NCI-H345 (cell line): ENCODE measurements at places on chromosomes 16 and 17.
A peak's percentile ranks its signal among the peaks of the same experiment; 100 is the strongest.

DNA sequence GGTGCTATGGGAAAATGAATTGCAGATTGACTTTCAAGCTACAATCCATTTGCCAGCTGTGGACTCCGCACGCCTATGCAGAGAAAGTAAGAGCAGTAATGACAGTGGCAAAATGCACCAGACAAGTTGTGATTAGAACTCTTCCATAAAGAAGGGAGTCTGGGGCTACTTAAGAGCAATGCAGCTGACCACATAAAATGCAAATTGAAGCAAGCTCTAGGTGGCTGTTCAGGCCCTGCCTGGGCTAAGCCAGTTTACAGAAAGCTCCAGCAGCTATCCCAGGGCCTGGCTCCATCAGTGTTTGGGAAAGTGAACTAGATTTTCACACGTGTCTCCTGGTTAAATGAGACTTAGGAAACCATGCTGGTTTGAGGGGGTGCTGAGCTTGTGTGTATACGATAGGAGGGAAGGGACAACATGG lies 2.2 kb upstream of the MAP2K6 start:
- DNase-seq, result no peak

DNA sequence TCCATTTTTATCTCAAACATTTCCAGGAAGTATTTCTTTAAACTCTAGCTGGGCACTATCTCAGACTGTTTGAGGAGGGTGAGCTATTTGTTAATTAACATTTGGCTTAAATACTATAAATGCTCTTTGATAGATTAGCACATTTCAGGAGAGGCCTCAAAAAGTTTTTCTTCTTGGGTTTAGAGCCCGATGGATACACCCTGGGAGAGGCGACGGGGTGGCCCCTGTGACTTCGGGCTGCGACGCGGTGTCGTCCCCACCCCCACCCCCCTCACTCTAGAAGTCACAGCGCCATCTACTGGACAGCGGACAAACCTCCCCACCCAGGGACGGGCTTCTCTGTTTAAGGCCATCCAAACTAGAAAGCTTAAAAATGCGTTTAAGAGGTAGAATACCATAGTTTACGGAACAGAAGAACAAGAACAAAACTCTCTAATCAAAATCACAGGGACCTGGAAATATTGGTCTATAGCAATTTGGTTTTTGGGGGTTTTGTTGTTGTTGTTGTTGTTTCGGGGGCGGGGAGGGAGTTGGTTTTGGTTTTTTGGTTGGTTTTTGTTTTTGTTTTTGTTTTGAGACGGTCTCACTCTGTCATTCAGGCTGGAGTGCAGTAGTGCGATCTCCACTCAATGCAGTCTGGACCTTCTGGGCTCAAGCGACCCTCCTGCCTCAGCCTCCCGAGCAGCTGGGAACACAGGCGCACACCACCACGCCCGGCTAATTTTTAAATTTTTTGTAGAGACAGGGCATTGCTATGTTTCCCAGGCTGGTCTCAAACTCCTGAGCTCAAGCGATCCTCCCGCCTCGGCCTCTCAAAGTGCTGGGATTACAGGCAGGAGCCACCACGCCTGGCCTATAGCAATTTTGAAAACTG lies 254.4 kb downstream of the C16orf95 start:
- peak; percentile 61 for DNase-seq

- DNase-seq, result no peak
Observed at GRCh38 chr17:2965621-2966595, 97.5 kb downstream of the OR1D5 start.

DNA sequence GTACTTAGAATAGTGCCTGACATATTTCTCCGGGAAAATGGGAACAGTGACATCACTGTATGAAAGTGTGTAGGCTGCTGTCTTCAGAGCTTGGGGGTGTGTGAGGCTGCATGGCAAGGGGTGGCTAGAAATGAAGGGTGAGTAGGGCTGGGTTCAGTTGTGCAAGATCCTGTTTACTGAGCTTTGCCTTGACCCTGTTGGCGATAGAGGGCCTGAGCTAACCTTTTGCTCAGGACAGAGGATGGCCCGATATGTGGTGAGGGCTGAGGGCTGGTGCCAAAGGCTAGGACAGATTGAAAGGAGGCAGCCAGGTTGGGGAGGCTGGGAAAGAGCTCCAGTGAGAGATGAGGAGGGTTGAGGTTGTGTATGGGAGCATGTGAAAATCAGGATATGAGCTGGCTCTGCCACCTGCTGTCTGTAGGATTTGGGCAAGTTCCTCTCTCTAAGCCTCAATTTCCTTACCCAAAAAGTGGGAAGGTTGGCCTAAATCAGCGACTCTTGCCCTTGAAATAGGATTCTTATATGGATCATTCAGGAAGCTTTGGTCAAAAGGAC lies 6.0 kb upstream of the CCL1 start:
- DNase-seq, result no peak

DNA sequence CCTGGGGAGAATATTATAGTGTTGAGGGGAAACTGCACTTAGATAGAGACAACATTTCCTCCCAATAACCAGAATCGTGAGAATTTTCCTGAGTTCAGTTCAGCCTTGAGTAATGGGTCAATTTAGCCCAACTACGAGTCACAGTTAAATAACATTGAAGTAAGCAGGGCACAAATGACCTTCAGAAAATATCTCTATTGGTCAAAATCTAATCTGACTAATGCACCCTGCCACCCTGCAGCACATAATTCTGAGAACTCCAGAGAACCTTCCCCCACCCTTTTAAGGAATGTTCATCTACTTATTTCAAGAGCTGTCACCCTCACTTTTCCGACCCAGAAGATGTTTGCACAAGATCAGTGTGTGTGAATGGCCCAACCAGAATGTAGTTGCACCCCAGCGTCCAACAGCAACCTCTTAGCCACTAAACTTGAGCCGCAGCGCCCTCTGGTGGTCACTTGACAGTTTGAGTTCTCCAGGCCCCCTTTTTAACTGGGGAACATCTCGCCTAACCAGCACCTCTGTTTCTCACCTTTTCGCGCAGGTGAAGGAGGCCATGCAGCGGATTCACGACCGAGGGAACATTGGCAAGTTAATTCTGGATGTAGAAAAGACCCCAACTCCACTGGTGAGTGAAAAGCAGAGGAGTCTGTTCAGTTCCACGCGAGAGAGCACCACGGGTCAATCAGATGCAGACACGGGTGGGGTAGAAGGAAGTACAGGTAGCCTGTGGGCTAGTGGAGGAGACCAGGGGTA lies 50.9 kb upstream of the CLEC3A start:
- peak; percentile 70 for DNase-seq

DNA sequence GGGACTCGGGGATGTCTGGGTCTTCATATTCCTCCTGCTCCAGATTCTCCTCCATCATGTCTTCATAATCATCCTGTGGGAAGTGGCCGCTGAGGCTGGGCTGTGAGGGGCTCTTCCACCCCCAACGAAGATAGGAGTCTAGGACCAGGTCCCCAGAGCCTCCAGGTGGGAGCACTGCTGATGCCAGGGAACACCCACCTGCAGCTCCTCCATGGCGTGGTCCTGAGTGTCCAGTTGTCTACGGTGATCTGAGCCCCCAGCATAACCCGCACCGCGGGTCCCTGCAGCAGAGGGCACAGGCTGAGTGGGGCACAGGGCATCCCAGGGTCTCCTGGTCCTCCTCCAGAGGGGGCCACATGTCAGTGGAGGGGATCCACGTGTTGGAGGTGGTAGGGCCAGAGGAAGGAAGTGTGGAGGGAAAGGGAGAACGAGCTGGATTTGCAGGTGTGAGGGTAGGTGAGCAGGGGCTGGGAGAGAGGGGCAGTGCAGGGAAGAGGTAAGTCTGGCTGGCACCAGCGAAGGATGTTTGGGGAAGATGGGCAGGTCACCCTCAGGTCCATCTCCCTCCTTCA lies 5.2 kb downstream of the SLC4A1 start:
- DNase-seq, result no peak

DNA sequence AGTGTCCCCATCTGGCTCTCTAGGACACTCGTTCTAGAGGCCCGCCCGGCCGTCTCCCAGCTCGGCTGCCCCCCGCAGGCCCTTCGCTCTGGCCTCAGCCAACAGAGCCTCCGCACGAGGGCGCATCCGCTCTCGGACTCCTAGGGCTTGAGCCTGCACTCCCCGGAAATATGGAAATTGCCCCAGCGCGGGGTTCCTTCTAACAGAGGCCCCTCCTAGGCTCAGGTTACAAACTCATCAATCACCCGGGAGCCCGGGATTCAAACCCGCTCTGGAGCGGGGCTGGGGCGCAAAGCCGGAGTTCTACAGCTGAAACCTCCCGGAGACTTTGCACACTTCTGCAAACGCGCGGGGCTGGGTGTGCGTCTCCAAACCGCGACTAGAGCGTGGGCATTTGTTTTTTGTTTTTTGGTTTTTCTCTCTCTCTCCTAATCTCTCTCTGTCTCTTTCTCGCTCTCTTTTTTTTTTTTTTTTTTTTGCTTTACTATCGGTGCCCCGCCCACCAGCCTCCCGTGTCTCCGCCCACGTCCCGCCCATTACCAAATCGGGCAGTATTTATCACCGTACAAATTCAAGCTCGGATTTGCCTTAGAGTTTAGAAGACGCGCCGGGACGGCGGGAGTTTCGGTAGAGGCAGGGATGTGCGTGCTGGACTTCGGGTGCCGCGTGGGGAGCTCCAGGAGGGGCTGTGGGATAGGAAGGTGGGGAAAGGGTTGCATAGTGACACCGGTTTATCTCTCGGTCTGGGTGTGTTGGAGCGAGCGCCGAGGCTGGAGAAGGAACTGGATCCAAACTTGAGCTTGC lies 2.4 kb upstream of the FOXL1 start:
- no peak for DNase-seq

DNA sequence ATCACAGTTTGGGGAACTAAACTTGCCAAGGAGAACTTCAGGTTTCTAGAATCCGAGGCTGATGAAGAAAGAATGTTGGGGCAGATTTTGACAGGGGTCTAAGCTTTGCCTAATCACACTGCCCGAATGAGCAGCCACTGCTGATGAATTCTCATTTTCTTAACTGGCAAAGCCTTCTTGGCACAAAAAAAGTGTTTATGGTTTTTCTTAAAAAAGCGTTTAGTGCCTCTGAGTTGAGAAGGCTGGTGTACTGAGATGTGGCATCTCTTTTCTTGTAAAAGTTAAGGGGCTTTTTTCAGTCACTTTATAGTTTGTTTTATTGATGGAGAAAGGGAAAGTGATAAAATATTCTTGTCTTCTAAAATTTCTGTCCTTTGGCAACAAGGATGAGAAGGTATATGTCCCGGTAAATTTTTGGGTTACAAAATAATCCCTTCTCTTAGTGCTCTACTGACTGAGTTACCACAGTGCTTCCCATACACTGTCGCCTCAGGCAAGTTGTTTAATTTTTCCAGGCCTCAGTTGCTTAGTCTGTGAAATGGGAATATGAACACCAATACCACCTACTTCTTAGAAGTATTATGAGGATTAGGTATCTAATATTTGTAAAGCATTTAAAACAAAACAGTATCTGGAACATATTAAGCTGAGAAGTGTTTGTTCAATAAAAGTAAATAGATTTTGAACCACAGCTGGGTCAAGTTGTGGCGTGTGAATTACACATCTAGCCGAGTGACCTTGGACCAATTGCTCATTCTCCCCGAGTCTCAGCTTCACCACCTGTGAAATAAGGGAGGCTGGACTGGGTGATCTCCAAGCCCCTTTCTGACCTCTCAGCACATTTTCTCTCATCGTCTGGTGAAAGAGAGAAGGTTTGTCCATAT lies 320.8 kb downstream of the HAPSTR1 start:
- no peak for DNase-seq

DNA sequence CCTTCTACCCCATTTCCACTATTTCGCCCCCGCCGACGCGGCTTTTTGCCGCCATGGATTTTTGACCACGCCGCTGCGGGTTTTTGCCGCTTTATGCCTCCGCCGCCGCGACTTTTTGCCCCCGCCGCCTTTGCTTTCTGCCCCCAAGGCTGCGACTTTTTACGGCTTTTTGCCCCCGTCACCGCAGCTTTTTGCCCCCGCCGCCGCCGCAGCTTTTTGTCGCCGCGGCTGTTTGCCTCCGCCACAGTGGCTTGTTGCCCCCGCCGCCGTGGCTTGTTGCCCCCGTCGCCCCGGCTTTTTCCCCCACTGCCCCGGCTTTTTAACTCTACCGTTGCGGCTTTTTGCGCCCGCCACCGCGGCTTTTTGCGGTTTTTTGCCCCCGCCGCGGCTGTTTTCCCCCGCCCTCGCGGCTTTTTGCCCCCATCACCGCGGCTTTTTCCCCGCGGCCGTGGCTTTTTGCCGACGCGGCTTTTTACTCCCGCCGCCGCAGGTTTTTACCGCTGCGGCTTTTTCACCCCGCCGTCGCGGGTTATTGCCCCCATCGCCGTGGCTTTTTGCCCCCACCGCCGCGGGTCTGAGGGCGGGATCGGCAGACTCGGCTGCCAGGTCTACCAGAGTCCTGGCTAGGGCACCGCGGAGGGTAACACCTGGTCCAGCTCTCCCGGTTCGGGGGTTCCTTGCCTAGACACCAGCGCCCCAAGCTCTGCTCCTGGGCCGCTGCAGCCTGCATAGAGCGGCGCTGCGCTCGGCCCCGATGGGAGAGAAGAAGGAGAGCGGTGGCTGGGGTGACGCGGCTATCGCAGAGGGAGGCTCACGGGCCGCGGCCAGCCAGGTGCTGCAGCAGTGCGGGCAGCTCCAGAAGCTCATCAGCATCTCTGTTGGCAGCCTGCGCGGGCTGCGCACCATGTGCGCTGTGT lies 562.7 kb upstream of the WSB1 start:
- DNase-seq, result no peak

- DNase-seq, result no peak
Observed at GRCh38 chr16:4060009-4060408, 56.2 kb downstream of the ADCY9 start.

DNA sequence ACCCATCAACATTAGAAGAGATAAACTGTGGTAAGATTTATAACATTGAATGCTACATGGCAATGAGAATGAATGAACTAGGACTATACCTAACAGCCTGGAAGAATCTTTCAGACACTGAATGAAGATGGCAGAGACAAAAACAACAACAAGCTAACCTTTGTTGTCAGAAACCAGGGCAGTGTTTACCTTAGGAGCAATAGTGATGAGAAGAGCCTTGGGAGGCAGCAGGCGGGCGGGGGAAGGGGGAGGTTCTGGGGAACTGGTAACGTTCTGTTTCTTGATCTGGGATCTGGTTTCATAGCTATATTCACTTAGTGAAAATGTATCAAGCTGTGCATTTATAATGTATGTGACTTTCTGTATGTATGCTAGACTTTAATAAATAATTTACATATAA lies 139.0 kb upstream of the TNRC6C start:
- DNase-seq, result peak; percentile 15

- DNase-seq, result no peak
Observed at GRCh38 chr16:1027501-1027815, 45.1 kb upstream of the SSTR5 start.

- DNase-seq, result no peak
Observed at GRCh38 chr17:58375811-58376210, 23.8 kb upstream of the SUPT4H1 start.

- DNase-seq, result peak; percentile 73
Observed at GRCh38 chr17:78588258-78589030, 11.2 kb upstream of the DNAH17 start.

GRCh38 chr17:81740395-81740961 lies 28.4 kb downstream of the SLC25A10 start:
- no peak for DNase-seq
